NCI-H2107 (cell line): ENCODE measurements at places on chromosomes 7 and 10.
A peak's percentile ranks its signal among the peaks of the same experiment; 100 is the strongest.

GRCh38 chr7:19128856-19129255, 11.4 kb upstream of the TWIST1 start:
- DNase-seq, result no peak

DNA sequence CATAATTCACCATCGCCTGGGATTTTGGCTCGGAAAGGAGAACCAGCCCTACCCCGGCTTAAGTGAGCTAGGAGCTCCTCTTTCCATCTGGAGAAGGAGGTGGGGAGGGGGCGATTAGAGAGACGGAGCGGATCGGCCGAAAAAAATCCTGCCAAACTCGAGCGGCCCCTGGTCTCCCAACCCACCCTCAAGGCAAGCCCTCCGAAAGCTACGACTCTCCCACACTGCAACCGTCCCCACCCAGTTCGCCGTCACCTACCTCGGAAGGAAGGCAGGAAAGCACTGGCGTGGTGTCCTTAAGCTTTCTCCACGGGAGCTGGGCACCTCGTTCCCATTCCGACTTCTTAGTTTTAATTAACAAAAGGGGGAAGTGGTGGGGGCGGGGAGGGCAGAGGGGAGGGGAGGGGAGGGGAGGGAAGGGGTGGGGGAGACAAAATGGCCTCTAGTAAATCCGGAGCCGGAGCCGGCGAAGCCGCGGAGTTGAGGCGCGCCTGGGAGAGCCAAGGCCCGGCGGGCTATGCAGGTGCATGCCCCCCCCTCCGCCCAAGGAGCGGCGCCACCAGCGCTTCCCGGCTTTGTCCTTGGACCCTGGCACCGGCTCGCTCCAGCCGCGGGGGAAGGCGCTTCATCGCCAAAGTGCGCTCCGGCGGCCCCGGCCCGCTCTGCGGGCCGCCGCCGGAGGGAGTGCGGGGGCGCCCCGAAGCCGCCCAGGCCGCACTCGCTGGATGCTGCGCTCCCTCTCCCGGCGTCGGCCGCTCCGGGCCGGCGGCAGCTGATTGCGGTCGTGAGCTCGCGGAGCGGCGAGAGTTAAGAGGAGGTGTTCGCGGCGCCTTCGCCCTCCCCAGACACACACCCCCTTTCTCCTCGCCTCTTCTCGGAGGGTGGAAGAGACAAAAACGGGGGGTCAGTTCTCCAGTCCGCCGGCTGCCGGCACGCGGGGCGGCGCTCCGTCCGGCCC, at the start of gene LRRC4:
LRRC4 (minus strand) TSS at position 784 of the 958 bp plus-strand sequence. CDS start 797 bp downstream, outside the sequence.
- no peak for DNase-seq

DNA sequence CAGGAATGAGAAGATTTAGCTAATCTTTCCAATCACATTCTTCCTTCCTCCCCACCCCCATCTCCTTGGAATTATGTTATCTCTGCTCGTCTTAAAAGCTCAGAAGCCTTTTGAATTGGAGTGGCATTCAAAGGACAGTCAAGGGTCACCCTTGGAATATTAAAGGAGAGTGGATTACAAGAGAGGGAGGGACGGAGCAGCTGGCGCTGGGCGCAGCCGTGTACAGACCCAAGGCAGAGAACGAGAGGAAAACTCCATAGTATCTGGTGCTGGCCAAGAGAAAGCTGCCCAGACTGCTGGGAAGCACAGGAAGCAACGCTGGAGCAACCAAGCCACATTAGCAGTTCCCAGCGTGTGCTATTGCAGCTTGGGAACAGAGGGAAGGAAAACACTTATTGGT, 95.7 kb downstream of the POU6F2 start:
- DNase-seq, result no peak

GRCh38 chr10:19724287-19724686, 91.9 kb upstream of the PLXDC2 start:
- no peak for DNase-seq

DNA sequence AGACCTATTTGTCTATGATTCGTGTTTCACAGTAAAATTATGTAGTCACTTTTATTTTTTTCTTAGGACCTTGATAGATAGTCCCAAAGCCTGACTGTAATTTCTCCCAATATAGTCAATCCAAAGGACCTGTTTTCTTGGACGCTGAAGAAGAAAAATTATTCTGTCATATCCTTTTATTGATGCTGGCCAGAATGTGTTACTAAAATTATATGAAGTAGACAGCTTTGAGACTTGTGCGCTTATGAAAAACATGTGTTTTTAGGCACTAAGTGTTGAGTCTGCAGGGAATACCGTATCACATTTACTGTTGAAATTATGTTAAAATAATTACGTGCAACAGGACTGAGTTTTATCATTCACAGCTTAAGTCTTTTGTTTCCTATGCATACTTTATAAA, 17.9 kb downstream of the TES start:
- DNase-seq, result no peak

- DNase-seq, result peak; percentile 16
Observed at GRCh38 chr7:158327571-158328180, 259.9 kb downstream of the PTPRN2 start.

- no peak for DNase-seq
Observed at GRCh38 chr7:110688908-110689307, 402.0 kb upstream of the LRRN3 start.

GRCh38 chr10:67033878-67034277, 108.0 kb downstream of the LRRTM3 start:
- no peak for DNase-seq

DNA sequence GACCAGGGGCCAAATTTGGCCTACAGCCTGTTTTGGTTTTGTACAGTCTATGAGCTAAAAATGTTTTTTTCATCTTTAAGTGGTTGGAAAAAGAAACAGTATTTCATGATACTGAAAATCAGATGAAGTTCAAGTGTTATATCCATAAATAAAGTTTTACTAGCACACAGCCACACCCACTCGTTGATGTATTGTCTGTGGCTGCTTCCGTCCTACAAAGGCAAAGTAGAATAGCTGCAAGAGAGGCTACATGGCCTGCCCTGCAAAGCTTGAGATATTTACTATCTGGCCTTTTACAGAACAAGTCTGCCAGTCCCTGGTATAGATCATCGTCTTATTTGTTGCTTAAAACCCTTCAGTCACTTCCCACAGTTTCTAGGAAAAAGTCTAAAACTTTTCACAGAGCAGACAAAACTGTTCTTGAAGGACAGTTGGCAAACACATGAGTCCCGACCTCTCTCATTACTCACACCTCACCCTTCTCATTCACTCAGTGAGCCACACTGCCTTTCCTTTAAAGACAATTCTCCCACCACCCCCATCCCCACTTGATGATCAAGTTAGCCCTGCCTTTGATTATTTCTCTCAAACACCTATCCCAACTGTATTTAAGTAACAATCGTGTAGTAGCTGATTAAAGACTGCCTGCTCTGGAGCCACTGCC, 9.9 kb downstream of the RHEB start:
- no peak for DNase-seq

GRCh38 chr7:44858161-44858560, 10.3 kb upstream of the H2AZ2 start:
- no peak for DNase-seq

- no peak for DNase-seq
Observed at GRCh38 chr7:107404740-107405537, 64.9 kb upstream of the GPR22 start.

GRCh38 chr7:130135208-130136205, 65.2 kb downstream of the KLHDC10 start:
- no peak for DNase-seq

DNA sequence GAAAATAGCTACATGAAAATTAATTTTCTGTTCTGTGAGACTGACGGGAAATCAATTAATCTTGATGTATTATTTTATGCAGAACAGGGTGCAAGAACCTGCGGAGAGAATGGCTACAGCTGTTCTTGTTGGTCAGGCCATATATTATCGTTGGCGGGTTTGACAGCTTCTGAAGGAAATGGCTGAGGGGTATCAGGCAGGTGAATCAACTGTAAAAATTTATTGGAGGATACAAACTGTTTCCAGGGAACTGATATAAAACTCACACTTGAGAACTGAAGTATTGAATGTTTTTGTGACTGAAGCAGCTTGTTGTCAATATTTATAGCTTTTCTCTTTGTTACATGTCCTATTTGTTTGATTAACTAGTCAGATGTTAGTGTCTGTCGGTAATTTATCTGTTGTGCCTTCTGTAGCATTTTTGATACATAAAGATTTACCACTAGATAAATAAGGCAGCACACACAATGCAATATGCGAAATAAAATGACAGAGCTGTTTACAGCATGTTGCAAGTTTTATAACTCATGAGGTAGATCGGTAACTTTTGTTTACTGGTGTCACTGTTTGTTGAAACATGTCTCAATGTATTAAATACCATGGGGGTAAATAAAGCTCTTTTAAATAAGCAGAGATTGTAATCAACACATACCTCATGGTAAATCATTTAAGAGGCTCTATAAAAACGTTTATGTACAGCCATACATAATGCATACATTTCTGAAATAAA, 308.2 kb downstream of the LRMDA start:
- DNase-seq, result no peak

DNA sequence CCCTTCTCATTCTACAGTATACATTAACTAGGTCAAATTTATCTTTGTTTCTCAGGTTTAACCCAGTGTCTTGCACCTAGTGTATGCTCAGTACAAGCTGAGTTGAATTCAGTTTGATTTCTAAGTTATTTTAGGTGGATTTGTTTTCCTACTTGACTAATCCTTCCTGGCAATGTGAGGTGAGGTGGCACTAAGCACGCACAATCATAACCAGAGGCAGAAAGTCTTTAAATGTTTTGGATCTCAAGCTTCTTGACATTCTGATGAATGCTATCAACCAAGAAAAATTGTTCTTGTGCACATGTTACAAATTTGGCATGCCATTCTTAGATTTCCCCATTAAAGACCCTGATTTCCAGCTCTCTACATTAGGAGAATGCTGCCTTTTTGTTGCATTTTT, 3.2 kb downstream of the BZW2 start:
- DNase-seq, result no peak

DNA sequence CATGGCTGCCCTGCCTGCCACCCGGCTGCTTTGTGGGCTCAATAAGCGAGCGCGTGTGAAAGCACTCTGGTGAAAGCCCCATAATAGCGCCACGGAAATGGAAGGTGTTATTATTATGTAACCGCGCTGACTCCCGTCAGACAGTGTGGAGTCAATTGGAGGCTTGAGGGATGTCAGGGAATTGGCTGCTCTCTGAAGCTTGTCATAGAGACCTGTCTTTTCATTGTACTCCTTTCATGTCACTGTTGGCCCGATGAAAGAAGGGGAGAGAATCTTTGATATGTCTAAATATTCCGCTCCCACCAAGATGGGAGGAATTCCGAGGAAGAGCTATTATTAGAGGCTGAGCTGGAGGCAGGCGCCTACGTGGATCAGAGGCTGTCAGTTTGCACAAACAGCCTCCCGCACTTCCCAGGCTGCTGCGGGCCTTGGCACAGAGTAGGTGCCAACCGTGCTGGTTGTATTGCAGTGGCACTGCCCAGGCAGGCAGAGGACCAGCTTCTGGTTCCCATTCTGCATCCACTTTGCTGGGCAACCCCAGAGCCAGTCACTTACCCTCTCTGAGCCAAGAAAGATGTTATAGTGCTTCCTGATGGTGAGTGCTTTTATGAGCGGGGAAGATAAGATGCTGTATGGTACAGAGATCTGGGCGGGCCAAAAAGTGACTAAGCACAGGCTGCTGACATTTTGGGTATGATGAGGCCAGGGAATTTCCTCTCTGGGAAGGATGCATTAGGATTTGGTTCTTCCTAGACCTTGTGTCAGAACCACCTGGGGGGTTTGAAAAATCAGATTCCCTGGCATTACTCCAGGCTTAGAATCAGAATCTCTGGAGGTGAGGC, 151.4 kb downstream of the RPS24 start:
- no peak for DNase-seq

DNA sequence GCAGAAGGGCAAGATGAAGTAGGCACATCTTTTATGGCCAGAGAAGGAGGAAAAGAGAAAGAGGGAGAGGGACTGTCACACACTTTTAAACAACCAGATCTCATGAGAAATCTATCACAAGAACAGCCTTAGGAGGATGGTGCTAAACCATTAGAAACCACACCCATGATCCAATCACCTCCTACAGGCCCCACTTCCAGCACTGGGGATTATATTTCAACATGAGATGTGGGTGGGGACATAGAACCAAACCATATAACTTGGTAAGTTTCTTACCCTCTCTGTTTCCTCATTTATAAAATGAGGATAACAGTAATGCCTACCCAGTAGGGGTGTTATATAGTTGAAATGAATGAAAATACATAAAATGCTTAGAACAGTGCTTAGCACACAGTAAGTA, 66.0 kb downstream of the CHCHD3 start:
- no peak for DNase-seq

DNA sequence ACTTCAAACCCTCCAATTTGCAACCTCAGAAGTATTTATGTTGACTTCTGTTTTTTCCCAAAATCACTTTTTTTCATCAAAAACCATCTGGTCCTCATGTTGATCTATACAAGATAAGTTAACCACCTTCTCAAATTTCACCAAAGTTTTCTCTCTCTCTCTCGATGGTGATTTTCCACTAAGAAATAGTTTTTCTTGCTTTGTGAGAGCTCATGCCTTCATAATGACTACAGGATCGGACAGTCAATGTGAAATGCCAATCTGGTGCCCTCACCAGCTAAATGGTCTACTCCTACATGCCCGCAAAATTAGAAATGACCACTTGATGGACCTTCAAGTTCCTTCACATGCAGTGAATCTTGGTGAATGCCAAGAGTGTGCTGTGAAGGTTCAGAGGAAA, 40.4 kb downstream of the CNNM1 start:
- no peak for DNase-seq

- no peak for DNase-seq
Observed at GRCh38 chr7:118298771-118299170, 74.3 kb downstream of the ANKRD7 start.

- DNase-seq, result no peak
Observed at GRCh38 chr7:70303309-70303708, 705.0 kb downstream of the AUTS2 start.

DNA sequence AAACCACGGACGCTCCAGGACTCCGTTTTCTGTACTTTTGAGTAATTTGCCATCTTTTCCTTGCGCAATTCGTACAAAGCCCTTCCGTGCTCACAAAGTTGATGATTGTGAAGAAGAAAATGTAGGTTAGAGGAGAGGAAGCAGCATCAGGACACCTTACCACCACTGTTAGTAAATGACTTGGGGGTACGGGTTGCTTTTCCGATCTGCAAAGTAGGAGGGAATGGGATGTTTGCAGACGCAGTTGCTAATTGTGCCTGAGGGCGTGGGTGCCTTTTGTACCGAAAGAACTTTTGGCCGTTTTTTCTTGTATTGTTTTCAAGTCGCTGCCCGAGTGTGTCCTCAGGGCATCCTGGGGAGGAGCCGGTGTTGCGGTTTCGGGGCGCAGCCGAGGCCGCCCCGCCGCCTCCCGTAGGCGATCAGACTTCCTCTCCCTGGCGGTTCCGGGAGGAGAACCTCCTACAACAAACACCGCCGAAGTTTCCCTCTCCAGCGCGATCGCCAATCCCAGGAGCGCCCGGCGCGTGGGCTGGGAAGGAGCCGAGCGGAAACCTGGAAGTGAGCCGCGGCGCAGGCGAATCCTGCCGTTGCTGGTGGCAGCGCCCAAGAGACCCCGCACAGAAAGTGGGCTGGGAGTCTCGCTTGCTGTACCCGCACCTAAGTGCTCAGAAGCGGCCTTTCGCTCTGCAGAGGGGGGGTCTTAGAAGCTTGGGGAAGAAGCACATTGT, 1.0 kb downstream of the PRR15 start:
- DNase-seq, result no peak
